ENCODE measurements at places on chromosomes 6 and 20.

DNA sequence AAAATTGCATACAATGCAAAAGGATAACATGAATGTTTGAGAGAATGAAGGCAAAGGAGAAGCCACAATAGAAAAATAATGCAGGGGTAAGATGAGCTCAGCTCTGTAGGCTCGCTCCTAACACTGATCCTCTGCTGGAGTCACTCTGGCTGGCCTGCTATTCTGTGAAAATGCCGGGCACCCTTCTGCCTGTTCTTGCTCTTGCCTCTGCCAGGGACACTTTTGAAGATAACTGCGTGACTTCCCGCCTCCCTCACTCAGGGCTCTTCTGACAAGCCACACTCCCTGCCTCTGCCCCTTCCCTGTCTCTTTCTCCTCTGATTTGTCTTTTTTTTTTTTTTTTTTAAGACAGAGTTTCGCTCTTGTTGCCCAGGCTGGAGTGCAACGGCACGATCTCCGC, 35.3 kb upstream of the MYBL2 start:
- no peak for DNase-seq

- no peak for DNase-seq
Measured at GRCh38 chr6:22313796-22314195, 17.0 kb upstream of the PRL start.

DNA sequence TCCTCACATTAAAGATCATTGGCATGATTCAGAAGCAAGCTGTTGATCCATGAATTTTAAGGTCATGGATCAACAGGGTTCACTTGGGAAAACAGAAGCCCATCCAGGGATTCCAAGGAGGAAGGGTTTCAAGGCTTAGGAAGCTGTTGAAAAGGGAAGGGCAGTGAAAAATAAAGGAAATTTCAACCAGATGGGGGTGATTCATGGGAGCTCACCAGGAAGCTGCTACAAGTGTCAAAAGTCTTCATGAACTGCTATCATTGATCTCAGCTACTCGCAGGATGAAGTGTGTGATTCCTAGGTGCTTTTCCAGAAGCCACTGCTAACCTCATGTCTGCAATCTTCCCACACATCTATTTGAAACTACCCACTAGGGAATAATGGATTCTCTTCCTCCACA, 26.2 kb downstream of the ADTRP start:
- no peak for DNase-seq

DNA sequence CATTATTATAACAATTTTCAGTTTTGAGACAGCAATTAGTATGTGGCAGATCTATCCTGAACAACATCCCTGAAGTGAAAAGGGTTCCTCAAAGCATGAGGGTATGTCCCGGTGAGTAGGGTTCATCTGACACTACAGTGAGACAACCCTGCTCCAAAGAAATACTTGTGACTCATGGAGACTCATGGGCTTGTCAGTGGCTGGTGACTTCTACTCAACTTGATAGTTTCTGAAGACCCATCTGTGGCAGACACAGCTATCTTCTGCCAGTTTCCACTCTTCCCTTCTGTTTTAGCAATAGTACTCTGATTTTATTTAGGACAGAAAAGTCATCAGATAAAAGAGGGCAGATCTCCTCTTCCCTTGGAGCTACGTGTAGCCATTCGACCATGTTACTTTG, 41.4 kb downstream of the MAP3K7 start:
- no peak for DNase-seq

- no peak for DNase-seq
Measured at GRCh38 chr20:38804221-38804620, 1.3 kb upstream of the PPP1R16B start.

DNA sequence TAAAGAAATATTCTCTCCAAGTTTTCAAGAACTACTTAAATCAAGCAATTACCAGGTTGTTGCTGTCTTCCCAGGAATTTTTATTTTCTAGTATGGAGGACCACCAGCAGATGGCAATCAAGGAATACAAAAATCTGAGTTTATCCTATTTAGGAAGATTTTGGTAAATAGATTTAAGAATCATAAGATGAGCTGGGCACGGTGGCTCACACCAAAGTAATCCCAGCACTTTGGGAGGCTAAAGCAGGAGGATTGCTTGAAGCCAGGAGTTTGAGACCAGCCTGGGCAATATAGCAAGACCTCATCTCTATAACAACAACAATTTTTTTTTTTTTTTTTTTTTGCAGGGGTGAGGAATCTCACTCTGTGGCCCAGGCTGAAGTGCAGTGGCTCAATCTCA, 19.3 kb upstream of the SEC63 start:
- DNase-seq = no peak

GRCh38 chr6:37783025-37783855, 36.3 kb upstream of the ZFAND3 start:
- DNase-seq = no peak

- no peak for DNase-seq
Measured at GRCh38 chr20:19918965-19919329, 98.2 kb upstream of the NAA20 start.

GRCh38 chr20:14609328-14610221, 272.2 kb upstream of the FLRT3 start:
- no peak for DNase-seq

- DNase-seq = no peak
Measured at GRCh38 chr6:40205801-40206200, 271.5 kb upstream of the MOCS1 start.

DNA sequence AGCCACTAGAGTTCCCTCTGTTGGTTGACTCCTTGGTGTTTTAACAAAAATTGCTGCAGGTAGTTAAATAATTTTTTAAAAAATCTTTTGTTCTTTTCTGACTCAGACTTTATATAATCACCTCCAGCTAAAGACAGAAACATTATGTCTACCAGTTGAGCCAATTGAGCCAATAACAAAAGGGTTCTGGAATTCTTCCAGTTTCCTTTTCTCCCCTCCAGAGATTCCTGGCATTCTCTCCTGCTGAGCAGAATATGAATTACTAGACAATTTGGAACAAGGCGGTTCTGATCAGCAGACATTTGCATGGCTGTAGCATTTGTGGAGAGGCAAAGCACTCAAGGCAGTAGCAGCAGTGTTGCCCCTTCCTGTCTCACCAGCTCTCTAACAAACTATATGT, 144.0 kb upstream of the SLC35B3 start:
- DNase-seq = no peak

- no peak for DNase-seq
Measured at GRCh38 chr20:18665135-18665534, 77.3 kb downstream of the DTD1 start.

GRCh38 chr20:62433658-62434497, 6.5 kb upstream of the RBBP8NL start:
- DNase-seq = no peak

GRCh38 chr6:137794516-137795201, 72.4 kb upstream of the TNFAIP3 start:
- no peak for DNase-seq

- no peak for DNase-seq
Measured at GRCh38 chr6:100464903-100465700, at the start of gene SIM1. SIM1 (minus strand) TSS chr6:100464921; CDS start chr6:100463468, 1,453 bp downstream.

Data from AG09319 (cell line).